ENCODE measurements at places on chromosomes 5 and 9.

DNA sequence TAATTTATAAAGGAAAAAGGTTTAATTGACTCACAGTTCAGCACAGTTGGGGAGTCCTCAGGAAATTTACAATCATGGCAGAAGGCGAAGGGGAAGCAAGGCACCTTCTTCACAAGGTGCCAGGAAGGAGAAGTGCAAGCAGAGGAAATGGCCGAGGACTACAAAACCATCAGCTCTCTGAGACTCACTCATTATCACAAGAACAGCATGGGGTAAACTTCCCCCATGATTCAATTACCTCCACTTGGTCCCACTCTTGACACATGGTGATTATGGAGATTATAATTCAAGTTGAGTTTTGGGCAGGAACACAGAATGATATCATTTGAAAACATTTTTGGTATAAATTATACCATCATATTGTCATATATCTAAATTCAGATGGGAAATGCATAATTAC, 934.7 kb downstream of the CDH12 start:
- no peak for DNase-seq

DNA sequence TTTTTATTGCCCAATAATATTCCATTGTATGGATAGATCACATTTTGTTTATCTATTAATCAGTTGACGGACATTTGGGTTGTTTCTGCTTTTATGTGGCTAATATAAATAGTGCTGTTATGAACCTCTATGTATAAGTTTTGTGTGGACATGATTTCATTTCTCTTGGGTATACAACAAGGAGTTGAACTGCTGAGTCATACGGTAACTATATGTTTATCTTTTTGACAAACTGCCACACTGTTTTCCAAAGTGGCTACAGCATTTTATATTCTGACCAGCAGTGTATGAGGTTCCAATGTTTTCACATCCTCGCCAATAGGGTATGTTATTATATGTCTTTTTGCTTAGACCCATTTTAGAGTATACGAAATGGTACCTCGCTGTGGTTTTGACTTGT, 264.3 kb downstream of the RFX3 start:
- peak; percentile 1 for DNase-seq

DNA sequence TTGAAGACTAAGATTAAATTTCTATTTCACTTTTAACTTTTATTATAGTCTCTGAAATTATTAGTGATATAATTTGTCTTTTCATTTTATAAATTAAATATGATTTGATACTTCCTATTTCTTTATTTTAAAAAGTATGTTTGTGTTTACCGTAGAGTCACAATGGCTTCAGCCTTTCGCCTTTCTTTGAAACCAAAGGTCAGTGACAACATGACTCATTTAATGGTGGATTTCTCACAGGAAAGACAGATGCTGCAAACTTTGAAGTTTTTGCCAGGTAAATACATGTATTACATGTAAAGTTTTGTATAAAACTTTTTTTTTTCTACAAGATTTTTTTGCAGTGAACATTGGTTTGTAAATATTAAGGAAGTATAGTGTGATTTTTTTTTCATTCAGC, 36.4 kb downstream of the FSD1L start:
- DNase-seq, result no peak

DNA sequence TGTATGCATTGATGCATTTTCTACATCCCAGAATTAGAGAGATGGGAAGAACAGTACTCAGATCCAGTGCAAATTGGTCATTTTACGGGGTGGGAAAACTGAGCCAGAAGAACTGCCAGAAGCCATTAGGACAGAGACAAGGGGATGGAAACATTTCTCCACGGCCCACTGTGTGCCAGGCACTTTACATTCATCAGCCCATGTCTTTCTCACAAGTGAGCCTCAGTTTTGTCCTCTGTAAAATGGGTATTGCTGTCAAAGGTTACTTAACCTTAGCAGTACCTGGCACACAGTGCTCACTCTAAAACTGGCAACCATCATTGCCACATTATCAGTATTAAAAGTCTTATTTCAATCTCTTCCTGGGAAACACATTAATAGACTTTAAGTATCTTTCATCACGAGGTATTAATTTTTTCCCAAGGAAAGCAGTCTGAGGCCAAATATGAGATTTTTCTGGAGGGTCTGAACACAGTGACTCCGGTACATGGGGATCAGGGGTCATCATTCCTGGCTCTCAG, 5.2 kb downstream of the DUSP1 start:
- DNase-seq, result peak; percentile 85

All from epithelial cell of esophagus (primary cell).